ENCODE measurements at places on chromosomes 16 and 17. TPM values are rescaled to one million over a fixed set of nuclear protein-coding genes. Genes with fewer than 3 reads are reported as not detected.

CHST6 gene
- total RNA-seq, result 1.5 TPM

CFAP97D1 gene
- not detected for total RNA-seq

INTS2 gene
- 11.3 TPM for total RNA-seq

EXOC3L1 gene
- not detected for total RNA-seq

HP gene
- total RNA-seq, result not detected

TBC1D3H gene
- total RNA-seq, result not detected

GLIS2 gene
- total RNA-seq, result 5.3 TPM

CTRB2 gene
- not detected for total RNA-seq

RNU2-1 gene
- total RNA-seq, result not detected

DNAJA2 gene
- total RNA-seq, result 81.2 TPM

DNA sequence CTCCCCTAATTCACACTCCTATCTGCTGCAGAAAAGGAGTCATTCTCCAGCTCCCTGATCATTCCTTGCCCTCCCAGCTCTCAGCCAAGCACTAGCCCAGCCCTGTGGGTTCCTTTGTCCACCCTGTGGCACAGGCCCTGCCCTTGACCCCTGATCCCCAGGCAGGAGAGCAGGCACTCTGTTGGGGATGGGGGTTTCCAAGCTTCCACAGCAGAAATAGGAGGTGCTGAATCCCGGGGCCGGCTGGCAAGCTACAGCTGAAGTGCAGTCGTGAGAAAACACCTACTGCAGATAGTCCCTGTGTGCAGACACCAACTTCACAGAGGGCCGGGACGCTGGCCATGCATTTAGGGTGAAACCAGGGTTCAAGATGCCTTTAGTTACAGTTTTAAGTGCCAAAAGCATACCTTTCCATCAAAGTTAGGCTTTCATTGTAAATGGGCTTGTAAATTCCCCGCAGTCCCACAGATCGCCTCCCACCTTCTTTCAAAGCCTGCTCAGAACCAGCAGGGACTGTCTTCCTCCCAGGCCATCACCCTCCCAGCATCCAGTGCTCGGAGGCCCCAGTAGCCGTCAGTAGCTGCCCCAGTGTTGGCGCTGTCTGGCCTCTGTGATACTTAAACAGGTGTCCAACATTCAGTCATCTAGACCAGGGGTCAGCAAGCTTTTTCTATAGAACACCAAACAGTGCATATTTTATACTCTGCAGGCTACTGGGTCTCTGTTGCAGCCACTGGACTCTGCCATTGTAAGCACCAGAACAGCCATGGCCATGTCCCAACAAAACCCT, 10.6 kb downstream of the CPSF4L start:
- DNase-seq, result no peak

DNA sequence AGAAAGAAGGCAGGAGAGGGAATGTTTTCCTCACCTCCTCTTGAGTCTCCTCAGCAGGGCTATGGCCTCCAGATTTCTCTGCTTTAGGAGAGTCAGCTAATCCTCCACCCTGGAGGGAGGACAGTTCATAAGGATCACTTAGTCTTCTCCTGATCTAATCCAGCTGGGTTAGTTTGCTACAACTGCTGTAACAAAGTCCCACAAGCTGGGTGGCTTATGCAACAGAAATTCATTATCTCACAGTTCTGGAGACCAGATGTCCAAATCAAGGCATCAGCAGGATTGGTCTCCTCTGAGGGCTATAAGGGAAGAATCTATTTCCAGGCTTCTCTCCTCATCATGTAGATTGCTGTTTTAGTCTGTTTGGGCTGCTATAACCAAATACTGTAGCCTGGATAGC, 40.6 kb upstream of the XYLT1 start:
- no peak for DNase-seq

- no peak for DNase-seq
Observed at GRCh38 chr16:13335879-13336278, 434.5 kb downstream of the SHISA9 start.

DNA sequence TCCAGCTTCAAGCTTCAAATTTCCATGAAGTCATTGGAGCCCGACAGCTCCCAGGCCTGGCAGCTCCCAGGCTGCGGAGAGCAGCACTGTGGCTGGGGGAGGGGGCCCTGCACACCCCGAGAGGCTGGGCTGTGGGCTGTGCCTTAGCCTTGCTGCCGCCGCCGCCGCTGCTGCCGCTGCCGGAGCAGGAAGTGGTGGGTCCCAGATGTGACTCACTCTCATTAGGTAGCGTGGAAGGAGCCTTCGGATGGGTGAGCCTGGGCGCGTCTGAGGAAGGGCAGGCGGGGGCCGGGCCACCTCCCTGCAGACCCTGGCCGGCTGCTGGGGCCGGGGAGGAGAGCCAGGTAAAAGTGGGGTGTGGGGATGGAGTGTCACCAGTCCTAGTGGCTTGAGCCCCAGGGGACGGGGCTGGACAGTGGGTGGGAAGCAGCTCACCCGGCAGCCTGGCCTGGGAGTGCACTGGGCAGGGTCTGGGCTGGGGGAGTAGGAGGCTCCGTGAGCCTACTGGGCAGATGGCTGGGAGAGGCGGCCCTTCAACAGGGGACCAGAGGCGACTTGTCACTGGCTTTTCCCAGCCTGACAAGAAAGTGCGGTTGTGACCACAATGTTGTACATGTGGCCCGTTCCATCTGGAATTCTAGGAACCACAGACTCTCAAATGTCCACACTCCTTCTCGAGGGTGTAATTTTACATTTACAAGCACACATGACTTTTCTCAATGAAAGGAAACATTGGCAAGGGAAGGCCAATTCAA, at the start of gene ADCY7:
Gene ADCY7 (plus strand): TSS at position 215 of the 755 bp plus-strand sequence. CDS start 21,629 bp downstream, outside the sequence.
- DNase-seq, result peak; percentile 54

DNA sequence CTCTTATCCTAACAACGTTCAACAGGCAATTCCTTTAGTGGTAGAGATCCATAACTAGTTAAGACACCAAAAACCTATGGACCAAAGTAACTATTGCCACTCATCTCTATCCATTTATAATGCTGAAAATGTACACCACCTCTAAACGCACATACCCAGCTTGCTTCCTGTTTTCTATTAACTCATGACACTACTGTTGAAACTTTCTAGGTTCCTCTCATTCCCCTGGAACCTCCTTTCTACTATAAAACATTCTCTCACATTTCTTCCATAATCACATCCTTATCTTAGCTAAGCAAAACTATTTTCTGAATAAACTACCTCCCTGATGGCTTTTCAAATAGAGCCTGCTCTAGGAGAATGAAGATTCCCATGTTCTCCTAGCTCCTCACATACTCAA, 42.9 kb upstream of the KSR1 start:
- no peak for DNase-seq

DNA sequence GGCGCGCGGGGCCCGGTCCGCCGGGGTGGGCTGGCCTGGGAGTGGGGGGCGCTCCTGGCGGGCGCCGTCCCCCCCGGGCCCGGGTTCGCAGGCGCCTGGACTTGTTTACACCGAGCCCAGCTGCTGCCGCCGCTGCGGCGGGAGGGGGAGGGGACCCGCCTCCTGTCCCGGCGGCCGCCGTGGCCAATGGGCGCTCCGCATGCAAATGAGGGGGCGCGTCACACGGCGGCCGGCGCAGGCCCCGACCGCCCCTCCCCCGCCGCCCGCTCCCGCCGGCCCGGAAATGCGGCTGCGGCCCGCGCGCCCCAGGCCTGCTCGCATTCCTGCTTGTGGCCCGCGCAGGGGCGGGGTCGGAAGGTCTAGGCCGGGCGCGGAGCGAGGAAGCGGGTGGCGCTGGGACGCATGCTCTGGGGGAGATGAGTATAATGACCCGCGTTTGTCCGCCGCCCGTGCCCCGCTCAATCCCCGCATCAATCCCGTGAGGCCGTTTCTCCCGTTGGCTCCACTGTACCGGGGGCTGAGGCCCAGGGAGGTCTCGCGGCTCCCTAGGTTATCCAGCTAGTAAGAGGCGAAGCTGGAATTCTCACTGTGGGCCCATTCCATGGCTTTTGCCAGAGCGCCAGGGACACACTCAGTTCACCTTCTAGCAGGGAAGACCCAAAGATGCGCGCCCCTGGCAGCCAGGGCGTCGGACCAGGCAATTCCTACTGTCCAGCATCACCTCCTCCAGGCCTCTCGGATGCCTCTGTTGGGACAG, at the start of gene YPEL3:
Gene YPEL3 (minus strand): TSS at position 109 of the 757 bp plus-strand sequence. CDS start 731 bp downstream, outside the sequence.
- peak; percentile 49 for DNase-seq

DNA sequence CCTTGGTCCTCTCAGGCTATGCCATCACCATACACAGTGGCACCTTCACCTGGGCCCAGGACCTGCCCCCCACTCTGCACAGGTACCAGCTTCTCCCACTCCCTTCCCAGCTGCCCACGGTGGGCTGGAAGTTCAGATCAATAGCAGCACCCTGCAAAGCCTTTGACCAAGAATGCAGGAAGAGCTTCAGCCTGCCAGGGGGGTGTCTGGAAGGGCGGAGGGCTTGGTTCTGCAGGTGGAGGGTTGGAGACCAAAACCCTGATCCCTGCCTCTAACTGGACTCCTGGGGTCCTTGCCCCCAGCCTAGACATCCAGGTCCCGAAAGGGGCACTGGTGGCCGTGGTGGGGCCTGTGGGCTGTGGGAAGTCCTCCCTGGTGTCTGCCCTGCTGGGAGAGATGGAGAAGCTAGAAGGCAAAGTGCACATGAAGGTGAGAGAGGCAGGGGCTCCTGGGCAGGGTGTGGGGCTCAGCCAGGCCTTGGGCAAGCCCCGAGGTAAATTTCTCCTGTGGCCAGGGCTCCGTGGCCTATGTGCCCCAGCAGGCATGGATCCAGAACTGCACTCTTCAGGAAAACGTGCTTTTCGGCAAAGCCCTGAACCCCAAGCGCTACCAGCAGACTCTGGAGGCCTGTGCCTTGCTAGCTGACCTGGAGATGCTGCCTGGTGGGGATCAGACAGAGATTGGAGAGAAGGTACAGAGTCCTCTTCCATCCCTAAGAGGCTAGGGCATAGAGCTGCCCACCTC, 34.3 kb downstream of the ABCC3 start:
- DNase-seq, result no peak

GRCh38 chr16:8548166-8548565, 42.1 kb downstream of the TMEM114 start:
- DNase-seq, result no peak

GRCh38 chr17:71976011-71976649, 144.7 kb upstream of the SOX9 start:
- peak; percentile 93 for DNase-seq

DNA sequence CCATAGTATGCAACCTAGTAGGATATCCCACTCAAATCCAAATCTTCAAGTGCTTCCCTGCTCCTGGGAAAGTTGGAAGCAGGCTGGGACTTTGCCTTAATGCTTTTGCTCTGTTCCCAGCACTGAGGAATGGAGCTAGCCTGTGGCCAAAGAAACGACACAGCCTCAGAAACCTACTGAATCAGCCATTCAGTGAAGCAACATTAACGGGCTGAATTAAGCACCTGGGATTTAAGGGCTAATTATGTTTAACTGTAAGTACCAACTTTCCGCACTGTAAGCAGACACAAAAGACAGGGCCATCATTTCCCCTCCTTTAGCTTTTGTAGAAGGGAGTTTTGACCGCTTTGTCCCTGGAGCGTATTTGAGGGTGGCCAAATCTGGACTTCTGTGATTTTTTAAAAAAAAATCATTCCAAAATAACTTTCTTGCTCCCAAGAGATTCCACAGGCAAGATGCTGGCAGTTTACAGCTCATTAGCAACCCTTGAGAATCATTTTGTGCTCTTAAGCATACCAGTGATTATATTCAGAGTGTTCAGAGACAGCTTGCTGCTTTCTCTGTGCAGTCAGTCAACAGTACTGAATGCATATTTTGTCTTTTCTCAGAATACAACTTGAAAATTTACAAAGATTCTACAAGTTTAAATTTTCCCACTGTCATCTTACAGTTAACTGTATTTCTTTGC, 17.6 kb upstream of the NOL11 start:
- DNase-seq, result no peak

GRCh38 chr17:8837563-8838075, 29.9 kb downstream of the PIK3R6 start:
- no peak for DNase-seq

DNA sequence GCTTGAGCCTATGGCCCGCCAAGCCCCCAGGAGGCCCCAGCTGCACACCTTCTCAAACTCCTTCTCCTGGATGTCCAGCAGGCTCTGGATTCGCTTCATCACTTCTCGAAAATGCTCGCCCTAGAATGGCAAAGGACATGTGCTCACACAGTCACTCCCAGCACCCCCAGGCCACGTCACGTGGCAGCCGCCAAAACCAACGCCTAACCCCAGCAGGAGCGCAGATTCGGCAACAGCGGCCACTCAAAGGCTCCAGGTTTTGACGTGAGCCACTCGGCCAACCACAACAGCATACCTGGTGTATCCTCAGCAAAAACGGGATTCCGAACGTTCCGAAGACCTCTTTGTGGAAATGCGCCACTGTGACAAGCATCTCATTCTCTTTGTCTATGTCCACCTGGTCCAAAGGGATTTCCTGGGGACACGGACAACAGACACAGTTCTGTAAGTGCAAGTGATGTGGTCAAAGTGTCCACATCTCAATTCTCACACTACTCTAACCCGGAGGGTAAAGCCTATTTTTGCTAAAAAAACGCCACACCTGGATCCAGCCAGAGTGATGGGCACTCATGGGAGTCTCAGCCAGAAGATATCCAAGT, 12.7 kb downstream of the LITAFD start:
- no peak for DNase-seq

- no peak for DNase-seq
Observed at GRCh38 chr17:70298929-70299531, 129.7 kb downstream of the KCNJ2 start.

Data from foreskin keratinocyte (primary cell).